Right renal cortex interstitium (tissue), 3 donors: ENCODE measurements at places on chromosomes 1 and 21.

DNA sequence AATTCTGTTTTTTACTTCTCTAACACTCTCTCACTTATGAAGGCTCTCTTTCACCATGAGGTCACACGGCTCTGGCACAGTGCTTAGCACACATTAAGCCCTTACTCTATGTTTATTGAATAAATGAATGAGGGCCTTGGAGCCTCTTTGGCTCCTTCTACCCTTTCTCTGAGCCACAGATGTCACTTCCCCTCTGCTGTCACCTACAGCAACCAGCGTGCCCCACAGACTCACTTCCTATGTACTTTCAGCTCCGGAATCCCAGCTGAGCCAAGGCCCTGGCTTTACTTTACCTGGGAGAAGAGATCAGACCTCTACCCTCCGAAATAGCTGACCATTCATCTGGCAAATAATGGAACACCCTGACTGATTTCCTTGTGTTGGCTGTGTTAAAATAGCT lies 53.7 kb upstream of the HMCN1 start:
- DNase-seq: no peak

DNA sequence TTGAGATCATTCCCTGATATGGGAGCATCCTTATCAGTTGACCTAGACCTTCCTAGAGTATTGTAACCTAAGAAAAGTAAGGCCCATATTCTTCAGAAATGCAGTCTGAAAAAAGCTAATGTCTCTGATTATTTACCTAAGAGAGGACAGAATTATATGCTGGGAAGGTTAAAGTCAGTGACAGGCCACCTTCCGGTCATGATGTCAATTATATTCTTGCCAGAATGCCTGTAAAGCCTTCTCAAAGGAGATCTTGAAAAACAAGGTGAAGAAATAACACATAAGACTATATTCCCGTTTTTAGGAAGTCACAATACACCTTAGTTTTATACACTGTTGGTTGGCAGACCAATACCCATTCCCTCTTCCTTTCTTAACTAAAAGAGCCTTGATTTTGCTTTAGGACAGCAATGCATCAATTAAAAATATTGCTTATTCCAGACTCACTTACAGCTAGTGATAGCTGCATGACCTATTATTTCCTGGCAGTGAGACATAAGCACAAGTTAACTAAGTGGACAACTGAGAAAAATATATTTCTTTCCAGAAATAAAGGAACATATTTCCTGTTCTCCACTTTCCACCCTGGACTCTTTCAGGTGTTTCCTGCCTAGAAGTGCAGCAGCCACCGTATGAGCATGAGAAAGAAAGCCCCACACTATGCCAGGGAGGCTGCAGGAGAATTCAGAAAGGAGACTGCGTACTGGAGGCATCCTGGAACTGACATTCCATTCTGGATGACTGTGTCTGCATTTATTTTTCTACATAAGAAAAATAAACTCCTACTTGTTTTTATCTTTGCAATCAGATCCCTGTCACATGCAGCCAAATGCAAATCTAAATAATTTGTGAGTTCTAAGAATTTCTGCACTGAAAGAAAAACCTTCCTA lies 332.9 kb upstream of the PTBP2 start:
- no peak for DNase-seq

DNA sequence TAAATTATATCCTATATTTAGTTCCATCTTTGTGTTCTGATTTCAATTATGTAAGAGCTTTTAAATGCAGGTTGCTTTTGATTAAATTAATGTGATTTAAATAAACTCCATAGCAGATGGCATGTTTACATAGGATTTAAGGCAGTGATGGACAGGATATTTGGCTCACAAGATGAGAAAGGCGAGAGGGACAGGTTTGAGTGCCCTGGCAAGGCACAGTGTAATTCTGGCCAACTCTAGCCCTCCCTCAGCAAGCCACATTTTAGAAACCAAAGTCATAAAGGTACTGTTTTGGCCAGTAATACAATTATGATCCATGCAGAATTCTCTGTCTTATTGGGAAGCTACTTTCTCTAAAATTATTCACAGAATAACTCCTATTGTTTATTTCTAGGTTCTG lies 50.6 kb upstream of the C1orf146 start:
- DNase-seq: no peak

- DNase-seq: no peak
Observed at GRCh38 chr1:184472136-184472535, 85.3 kb downstream of the C1orf21 start.

- no peak for DNase-seq
Observed at GRCh38 chr1:172221436-172221835, 199.0 kb upstream of the C1orf105 start.

DNA sequence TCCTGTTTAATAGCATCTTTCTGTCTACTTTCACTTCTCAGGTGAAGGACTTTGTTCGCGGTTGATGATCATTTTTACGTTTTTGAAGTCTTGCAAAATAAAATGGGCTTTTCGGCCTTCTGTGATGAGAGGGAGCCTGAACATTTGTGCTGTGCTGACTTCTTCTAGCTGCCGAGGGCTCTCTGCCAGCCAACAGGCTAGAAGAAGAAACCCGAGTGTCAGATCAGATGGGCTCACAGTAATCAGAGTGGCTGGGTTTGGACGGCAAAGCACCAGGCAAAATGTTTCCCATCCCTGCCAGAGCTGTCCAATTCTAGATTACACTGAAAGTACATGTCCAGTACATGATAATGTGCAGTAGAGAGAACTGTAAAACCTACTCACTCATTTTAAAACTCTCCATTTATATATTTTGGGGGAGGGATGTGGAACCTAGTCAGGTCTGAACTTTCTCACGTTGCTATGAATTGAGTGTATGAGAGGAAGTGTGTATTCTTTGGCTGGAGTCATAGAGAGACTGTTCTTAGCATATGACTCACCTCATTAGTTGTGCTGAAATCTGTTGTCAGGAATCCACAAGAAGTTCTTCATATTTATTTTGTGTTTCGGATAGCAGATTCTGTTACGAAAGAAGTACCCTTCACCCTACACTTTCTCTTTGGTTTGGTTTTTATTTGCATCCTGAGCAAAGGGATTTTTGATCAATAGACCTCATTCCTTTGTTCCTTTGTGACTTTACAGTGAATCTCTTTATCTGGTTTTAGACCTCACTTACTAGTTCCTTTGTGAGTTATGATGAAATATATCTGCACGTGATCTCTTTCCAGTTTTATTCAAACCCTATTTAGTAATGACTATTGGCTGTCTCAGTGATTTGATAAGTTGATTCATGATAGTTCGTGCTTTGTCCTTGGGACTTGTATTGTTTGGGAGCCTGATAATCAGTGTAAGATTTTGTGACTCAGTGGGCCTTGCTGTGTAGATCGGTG lies 4.8 kb downstream of the ATP1A1 start:
- no peak for DNase-seq

- DNase-seq: no peak
Observed at GRCh38 chr1:89725011-89725370, 92.1 kb downstream of the LRRC8C start.

DNA sequence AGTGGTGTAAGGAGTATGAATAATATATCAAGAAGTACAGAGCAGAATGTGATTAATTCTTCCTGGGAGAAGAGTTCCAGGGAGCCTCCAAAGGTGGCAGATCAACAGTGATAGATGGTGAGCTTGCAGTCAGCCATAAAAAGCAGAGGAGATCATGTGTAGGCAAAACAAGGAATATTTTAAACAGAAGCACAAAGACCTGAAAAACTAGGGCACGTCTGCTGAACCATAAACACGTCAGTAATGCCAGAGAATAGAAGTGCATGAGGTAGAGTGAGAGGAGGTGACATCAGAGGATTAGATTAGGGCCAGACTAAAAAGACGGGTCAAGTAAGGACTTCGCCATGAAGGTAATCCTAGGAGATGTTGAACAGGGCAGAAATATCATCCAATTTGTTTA lies 151.8 kb downstream of the EIF4G3 start:
- DNase-seq: no peak
